ENCODE measurements at places on chromosomes 7 and 10.

DNA sequence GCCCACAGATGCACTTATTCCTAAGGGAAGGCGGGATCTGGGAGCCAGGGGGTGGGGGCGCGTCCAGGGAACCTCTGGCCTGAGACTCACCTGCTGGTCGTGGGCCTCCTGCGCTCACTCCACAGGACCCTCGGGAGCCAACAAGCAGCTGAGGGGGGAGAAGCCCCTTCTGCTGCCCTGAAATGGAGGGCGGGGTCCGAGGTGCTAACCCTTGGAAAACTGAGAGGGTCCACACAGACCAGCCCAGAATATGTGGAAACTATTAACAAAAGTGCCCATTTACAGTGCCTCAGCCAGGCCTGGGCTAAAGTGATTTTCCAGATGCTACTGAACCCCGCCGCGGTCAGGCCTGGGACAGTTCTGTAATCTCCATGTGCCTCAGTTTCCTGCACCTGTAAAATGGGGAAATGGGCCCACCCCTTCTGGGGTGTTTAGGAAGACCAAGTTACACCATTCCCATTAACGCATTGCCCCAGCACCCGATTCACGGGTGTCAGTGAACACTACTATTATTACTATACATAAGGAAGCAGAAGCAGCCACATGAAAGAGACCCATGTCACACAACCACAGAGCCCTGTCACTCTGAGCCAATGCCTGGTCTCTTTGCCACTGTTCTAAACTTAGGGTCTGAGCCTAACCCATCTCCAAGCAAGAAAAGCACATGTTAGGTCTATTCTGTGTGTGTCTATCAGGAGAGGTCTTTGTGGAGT is 630 bp upstream of the VSTM4 start:
- no peak for DNase-seq

DNA sequence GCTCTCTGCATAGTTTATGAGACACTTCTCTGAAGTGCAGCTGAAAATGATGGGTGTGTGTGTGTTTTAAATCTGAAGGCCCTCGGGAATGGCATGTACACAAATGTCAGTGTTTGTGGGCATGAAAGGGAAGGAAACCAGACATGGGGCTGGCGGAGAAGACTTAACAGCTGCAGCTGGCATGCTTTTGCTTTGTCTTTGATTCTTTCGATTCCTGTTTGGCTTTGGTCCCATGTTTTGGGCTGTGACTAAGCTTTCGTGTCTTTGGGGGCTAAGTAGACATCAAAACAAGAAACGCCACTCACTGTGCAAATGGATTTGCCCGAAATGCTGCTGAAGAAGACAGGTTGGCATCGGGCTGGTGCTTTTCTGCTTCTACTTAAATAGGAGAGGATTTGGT is 179.3 kb downstream of the PFKFB3 start:
- DNase-seq: peak; percentile 36

GRCh38 chr10:716821-717220 is 27.4 kb upstream of the DIP2C start:
- DNase-seq: no peak

DNA sequence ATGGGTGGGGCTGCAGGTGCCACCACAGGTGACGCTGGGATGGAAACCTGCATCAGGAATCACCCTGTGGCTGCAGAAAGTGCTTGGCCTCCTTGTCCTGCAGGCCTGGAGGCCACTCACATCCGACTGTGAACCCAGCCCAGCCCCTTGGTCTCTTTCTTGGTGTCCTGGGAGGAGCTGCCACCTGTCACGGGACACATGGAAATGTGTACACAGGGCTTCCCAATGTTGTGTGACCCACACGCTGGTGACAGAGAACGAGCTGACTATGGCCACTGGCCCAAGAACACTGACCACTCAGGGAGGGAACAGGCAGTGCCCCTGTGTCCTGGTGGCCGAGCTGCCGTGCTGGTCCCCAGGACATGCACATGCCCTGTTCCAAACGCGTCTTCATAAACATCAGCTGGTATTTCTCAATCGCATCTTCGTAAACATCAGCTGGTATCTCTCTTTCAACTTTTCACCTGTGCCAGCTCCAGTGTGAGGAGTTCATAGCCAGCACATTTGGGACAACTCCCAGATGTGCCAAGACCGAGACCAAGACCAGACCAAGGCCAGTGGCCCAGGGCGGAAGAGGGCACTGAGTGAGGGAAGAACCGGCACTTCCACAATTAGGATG is 57.9 kb upstream of the INPP5A start:
- no peak for DNase-seq

DNA sequence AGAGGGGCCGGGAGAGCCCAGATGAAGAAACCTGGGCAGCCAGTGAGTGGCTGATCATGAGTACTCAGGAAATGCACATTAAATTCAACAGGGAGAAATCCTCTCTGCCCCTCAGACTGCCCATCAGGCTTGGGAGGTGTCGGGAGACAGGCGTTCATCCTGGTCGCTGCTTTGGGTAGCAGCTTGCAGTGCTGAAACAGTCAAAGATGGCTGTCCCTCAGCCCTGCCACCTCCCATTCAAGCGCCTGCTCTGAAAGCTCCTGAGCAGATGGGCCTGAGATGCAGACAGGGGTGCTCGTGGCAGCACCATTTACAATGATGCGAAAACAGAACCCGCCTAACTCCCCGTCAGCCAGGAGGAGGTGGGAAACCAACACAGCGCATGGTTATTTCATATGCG is 3.6 kb upstream of the JAKMIP3 start:
- no peak for DNase-seq

GRCh38 chr10:86360657-86361056 is 5.9 kb downstream of the GRID1 start:
- DNase-seq: no peak

DNA sequence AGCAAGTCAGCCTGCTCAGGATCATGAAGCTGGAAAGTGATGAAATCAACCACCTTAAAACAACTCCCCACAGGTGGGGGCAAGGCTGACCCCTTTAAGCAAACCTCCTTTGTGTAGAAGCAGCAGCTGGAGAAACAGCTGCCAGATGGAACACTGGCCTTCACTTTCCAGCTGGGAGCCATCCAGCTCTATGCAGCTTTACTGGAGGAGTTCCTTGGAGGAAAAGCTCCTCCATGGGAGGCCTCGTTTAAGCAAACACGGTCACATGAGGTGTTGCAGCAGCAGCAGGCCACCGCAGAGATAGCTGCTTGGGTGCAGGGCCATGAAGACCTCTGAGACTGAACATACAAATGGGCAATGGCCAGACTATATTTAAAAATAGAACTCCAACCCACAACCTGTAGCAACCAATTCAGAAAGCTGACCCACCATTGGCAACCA is 13.0 kb upstream of the DLG5 start:
- DNase-seq: no peak

- DNase-seq: no peak
These were observed 137.0 kb downstream of the NRF1 start for GRCh38 chr7:129748356-129749109.

DNA sequence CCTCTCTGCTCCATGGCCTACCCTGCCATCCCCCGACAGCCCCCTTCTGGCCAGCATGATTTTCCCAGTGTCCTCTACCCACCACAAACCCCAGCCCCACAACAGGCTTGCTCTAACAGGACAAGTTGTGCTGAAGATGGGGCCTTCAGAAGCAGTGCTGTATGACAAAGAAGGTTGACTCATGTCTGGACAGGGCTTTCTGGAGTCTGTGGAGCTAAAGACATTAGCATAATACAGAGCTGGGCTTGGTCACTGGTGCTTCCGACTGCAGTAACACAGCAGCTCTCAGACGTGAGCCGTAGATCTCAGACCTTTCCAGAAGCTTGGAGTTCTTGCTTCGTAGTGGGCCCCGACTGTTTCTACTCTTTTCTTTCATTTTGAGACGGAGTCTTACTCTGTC is 100.5 kb downstream of the GTF2IRD1 start:
- DNase-seq: no peak

- DNase-seq: no peak
These were observed 177.4 kb downstream of the ELFN1 start for GRCh38 chr7:1847260-1848001.

GRCh38 chr7:24469118-24469517 is 104.1 kb upstream of the PALS2 start:
- no peak for DNase-seq

- DNase-seq: no peak
These were observed 20.7 kb upstream of the ABLIM1 start for GRCh38 chr10:114678820-114679219.

- DNase-seq: no peak
These were observed 311.7 kb upstream of the NEBL start for GRCh38 chr10:21208666-21209316.

GRCh38 chr7:90552521-90552920 is 43.6 kb upstream of the CDK14 start:
- no peak for DNase-seq

DNA sequence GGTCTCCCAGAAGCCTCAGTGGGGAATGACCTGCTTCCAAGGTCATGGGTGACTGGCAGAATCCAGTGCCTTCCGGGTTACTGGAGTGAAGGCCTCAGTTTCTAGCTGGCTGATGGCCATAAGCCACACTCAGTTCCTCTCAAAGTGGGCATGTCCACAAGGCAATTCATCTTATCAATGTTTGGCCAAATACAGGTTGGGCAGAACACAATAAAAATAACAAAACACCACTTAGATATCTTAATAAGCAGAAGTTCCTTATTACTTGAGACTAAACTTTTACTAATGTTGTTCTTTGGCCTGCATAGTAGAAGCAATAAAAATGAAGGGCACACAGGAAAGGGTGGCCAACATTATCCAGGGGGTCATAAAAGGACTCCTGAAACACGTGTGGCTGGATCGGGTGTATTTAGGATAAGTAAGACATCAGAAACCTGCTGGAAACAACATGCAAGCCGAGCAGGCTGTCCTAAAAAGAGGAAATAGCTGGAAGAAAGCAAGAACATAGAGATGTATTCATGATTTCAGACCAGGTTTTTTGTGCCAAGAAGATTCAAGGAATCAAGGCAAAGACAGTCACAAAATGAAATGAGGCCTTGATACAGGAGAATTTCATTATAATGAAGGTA is 19.6 kb upstream of the AKR1C2 start:
- no peak for DNase-seq

DNA sequence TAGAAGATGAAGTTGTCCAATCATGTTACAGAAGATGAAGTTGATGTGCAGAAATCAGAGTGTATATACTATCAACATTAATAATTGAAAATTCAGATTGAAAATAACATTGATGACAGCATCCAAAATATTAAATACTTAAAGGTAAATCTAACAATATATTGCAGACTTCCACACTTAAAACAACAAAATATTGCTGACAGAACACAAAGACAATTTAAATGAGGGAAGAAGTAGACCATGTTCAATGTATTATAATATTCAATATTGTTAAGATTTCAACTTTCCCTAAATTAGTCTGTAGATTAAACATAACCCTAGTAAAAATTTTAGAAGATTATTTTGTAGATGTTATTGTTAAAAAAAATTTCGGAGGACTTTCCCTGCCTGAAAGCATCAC is 151.9 kb downstream of the PON1 start:
- DNase-seq: no peak

GRCh38 chr10:112912410-112912928 is 37.6 kb upstream of the TCF7L2 start:
- DNase-seq: no peak

Measured in hippocampal formation (tissue), 2 donors.